Memory B cell (primary cell): ENCODE measurements at places on chromosomes 4 and X.

DNA sequence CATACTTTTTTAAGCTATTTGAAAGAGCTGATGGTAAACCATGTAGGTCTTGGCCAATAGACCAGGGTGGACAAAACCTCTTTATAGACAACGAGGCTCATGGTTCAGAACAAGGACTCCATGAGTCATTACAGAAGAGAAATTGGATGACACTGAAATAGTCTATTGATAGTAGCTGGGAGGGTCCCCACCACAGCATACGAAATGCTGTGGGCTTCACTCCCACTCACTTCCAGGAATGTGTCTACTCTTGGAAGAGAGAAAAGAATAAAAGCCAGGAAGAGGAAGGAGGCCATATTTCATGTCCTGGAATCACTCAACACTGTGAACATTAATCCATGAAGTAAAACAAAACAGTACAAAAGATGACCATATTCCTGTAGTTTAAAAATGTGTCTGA lies 82.3 kb upstream of the MXRA5 start:
- DNase-seq = no peak

GRCh38 chr4:17115583-17115982 lies 217.1 kb upstream of the LDB2 start:
- no peak for DNase-seq

DNA sequence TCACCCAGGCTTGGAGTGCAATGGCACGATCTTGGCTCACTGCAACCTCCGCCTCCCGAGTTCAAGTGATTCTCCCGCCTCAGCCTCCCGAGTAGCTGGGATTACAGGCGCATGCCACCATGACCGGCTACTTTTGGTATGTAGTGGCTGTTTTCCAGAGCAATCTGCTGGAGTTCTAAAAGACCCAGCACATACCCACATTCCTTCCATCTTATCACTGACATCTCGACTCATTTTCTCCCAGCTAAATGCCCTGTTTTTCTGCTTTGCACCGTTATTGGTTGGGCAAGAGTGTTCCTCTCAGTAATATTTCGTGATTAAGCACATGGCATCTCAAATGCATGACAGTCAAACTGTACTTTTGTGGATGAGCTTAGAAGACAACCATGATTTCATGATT lies 53.7 kb downstream of the PRKX start:
- no peak for DNase-seq

GRCh38 chr4:129614611-129615010 lies 518.7 kb downstream of the C4orf33 start:
- no peak for DNase-seq

DNA sequence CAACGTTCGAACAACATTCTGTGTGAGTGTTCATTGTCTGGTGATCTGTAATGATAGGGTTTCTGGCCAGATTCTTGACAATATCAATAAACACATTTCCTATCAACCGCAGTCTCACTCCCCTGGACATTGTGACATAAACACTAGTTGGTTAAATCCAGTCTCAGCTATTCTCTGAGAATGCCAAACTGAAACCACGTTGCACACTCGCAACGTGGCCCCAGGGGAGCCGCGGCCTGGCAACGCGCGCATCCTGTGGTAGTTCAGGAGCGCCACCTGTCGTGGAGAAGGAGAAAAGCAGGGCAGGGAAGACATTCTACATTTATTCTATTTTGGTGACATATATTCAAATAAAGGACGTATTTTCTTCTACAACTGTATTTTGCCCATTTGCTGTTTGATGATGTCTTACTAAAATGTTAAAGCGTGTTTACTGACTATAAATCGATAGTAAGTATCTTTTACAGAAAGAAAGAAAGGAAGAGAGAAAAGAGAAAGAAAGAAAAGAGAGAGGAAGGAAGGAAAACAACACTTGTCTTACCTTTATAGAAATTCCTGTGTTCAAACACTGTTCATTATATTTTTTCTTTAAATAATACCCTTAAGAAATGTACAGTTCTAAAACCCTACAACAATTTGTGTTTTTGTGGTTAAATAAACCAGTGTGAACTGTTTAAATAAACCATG lies 738.3 kb upstream of the FRG1 start:
- DNase-seq = no peak

GRCh38 chr4:138225477-138225876 lies 16.7 kb downstream of the SLC7A11 start:
- no peak for DNase-seq

DNA sequence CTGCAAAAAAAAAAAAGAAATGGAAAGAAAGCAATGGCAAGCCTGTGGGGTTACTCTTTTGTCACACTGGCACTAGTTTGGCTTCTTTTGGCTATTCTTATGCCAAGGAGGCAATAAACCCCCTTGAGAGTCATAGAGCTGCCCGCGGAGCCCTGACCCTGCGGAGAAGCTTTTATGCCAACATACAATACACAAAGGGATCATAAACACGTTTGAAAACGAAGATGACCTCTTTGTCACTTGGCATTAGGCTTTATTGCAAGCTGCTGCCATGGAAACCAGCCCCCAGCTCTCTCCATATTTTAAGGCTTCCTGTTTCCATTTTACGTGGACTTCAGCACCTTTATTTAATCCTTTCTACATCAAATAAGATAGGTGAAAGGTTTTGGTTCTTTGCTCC lies 7.6 kb downstream of the NEUROG2 start:
- DNase-seq = no peak
